H7 (cell line): ENCODE measurements at places on chromosomes 1 and 21.

DNA sequence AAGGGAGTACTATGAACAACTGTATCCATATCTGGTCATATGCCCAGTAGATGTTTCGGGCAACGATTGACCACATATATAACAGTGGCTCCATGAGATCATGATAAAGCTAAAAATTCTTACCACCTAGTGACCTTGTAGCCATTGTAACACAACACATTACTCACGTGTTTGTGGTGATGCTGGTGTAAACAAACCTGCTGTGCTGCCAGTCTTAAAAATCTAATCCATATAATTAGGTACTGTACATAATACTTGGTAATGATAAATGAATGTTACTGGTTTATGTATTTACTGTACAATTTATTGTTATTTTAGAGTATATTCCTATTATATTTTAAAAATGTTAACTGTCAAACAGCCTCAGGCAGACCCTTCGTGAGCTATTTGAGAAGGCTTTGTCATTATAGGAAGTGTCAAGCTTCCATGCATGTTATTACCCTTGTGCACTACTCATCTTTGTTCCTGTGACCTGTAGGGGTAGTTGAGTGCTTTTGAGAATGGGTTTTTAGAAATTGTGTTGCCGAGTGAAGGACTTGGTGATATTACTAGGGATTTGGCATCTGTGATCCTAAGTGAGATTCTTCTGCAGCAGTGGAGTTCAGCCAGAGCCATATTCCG is 23.6 kb downstream of the DIP2A start:
- DNase-seq: no peak

DNA sequence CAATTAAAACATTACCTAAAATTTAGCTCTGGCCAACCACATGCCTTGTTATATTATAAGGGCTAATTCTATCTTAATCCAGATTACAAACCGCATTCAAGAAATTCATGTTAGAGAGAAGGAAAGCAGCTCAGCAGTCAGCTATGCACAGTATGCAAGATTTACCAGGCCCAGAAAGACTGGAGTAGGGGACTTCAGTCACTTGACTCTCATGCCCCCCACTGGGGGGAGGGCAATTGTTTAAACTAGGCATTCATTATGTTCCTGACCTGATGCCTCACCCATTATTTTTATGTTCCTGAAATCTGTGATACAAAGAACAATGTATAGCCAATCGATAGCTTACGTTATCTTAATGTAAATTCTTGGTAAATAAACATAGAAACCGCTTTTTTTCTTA is 96.9 kb downstream of the ZNF644 start:
- peak; percentile 22 for DNase-seq

DNA sequence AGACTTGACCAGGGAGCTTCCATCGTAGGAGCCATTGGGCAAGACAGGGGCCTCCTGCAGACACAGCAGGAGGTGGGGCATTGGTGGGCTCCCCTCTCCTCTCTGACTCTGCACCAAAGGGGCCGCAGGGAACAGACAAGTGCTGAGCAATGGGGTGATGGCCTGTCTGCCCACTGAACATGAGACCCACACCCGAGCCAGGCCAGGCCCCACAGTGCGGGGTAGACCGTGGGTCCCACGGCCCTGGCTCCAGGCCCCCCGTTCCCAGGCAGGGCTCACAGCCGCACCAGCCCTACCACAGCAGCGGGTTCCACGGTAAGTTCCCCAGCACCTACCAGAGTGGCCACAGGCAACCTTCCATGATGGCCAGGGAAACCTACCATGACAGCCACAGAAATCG is 45.9 kb downstream of the CHD5 start:
- DNase-seq: no peak

- DNase-seq: no peak
These were observed 15.7 kb downstream of the FOXJ3 start for GRCh38 chr1:42319128-42319851.

DNA sequence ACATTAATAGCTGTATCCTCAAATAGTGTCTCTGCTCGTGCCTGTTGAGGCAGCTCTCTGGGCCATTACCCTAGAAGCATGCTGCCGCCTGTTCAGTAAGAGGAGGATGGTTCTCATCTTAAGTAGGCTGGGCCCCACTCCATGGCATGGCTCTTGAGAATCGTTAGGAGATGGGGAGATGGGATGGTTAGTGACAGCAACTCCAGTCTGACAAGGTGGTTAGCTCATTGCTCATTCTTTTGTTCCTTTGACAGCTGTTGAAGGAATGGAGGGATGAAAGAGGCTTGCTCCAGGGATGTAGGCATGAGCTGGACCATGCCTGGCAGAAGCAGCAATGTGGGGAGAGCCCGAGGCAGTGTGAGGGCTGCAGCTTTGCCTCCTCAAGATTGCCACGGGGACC is 68.2 kb downstream of the MAP10 start:
- no peak for DNase-seq

GRCh38 chr1:9721606-9722377 is 70.3 kb downstream of the PIK3CD start:
- DNase-seq: peak; percentile 98

GRCh38 chr1:17874710-17875109 is 119.6 kb downstream of the ACTL8 start:
- peak; percentile 56 for DNase-seq

DNA sequence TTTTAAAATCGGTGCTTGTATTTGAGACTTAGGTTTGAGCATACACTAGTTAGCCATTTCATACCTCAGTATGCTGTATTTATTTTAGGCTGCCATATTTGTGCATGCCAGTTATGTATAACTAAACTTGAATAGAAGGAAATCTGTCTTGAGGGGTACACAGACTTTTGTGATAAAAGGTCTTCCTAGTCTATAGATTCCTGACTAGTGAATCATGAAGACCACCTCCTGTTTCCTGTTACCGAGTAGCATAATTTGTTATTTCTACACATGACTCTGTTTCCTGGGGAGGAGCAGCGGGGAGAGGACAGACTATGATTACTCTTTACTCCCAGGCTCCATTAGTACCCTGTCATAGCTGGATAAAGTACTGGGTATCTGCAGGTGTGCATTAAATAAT is 316.8 kb upstream of the SNX7 start:
- no peak for DNase-seq

GRCh38 chr1:223323491-223324484 is 40.2 kb downstream of the SUSD4 start:
- no peak for DNase-seq

- DNase-seq: no peak
These were observed 60.6 kb downstream of the MEGF6 start for GRCh38 chr1:3550511-3551289.

DNA sequence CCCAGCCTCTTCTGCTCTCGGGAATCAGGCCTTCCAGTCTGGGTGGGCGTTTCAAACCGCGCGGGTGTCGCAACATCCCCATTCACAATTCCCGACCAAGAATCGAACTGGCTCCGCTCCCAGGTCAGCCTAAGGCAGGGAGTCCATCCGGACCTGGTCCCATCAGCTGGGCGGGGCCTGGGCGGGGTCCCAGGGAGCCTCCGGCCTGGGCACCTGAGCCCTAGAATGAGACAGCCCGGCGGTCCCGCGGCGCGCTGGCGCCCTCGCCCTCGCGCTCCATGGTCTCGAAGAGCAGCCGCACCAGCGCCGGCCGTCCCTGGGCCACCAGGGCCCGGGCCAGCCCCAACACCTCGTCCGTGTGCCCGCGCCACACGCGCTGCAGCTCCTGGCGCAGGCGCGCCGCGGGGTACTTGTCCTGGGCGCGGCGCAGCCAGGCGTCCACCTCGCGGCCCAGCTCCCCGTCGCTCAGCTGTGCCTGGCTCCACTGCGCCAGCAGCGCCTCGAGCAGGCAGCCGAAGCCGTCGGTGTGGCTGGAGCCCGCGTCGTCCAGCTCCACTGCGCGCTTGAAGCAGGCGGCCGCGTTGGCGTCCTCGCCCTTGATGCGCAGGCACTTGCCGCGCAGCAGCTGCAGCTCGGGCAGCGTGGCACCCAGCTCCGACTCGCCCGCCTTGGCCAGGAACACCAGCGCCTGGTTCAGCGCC is 16.9 kb upstream of the PARS2 start:
- peak; percentile 62 for DNase-seq

- DNase-seq: no peak
These were observed 2.2 kb downstream of the FAM89A start for GRCh38 chr1:231037585-231038517.

- no peak for DNase-seq
These were observed 218.7 kb downstream of the RERE start for GRCh38 chr1:8598783-8599182.

- DNase-seq: no peak
These were observed 176.7 kb downstream of the GALNT2 start for GRCh38 chr1:230243583-230244353.

DNA sequence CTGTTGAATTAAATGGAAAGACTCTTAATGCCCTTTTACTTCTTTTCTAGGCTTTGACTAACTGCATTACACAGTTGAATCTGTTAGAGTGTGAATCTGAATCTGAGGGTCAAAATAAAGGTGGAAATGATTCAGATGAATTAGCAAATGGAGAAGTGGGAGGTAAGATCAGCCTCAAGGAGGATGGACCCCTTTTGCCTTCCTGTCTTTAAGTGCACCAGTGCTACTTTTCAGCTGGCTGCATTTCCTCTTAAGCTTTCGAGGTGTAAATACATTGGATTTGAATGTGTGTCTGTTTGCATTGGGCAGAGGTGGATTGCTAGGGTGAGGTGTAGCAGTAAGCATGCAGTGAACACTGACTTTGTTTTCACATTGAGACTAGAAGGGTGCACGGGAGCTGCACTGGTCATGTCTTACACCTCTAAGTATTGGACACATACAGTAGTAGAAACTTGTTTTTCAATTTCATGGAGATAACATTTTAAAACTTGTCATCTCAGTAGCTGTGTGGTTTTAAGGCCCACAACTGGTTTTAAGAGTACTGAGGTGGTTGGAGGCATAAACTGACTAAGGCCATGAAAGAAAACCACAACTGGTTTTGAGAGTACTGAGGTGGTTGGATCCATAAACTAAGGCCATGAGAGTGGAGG is 35.4 kb downstream of the MIA3 start:
- no peak for DNase-seq
